ENCODE measurements at places on chromosomes 7 and 10. TPM values are rescaled to one million over a fixed set of nuclear protein-coding genes. Genes with fewer than 3 reads are reported as not detected.

The TRIM50 gene
- 28.0 TPM for polyA plus RNA-seq

The ODAD2 gene
- not detected for polyA plus RNA-seq

The NANOS1 gene
- 2.2 TPM for polyA plus RNA-seq

The PHKG1 gene
- polyA plus RNA-seq = 1.0 TPM

The ADCY1 gene
- 1.1 TPM for polyA plus RNA-seq

The CARD11 gene
- polyA plus RNA-seq = 1.4 TPM

The ANXA8L1 gene
- polyA plus RNA-seq = 80.2 TPM

The DPYSL4 gene
- polyA plus RNA-seq = 1.7 TPM

The TAS2R41 gene
- polyA plus RNA-seq = not detected

The POLR2J2 gene
- 0.46 TPM for polyA plus RNA-seq

The ZNF736 gene
- polyA plus RNA-seq = 1.4 TPM

The FAM25C gene
- not detected for polyA plus RNA-seq

The MAGI2 gene
- 0.92 TPM for polyA plus RNA-seq

The SH2D4B gene
- polyA plus RNA-seq = not detected

The ENTPD1 gene
- 3.8 TPM for polyA plus RNA-seq

The OTUD1 gene
- polyA plus RNA-seq = 5.0 TPM

The ANKRD61 gene
- not detected for polyA plus RNA-seq

The DLG5 gene
- polyA plus RNA-seq = 9.2 TPM

The GIMAP2 gene
- polyA plus RNA-seq = 4.4 TPM

The LRIT1 gene
- polyA plus RNA-seq = not detected
